Activated CD8-positive, alpha-beta memory T cell treated with anti-CD3 and anti-CD28 coated beads, Interleukin-2, amount 10 ng/mL, durations not matched to agents 7 days and 5 days (primary cell): ENCODE measurements at places on chromosomes 1 and 21. TPM values are rescaled to one million over a fixed set of nuclear protein-coding genes. Genes with fewer than 3 reads are reported as not detected.

DNA sequence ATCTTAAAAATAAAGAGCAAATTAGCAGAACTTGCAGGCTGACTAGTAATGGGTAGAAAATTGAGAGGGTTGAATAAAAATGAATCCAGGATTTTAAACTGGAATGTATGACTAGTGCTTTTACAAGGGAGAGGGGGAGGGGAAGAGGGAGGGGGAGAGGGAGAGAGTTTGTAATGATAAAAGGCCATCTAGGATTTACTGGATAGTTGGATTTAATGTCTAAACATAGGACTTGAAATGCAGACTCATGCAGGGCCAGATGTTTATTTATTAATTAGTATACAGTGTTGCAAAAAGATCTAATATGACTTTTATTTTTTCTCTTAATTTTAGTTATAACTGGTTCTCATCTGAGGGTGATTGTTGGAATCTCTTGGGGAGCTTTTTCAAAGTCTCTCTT is 4.3 kb downstream of the ZNF326 start:
- DNase-seq: no peak
- peaks cover 33% of the 10 kb centered on the region for H3K4me1 ChIP-seq
- no peaks in the 10 kb centered on the region for H3K27me3 ChIP-seq
- H3K36me3 ChIP-seq: peaks cover 18% of the 10 kb centered on the region
- no peak overlapping the region for H3K27ac ChIP-seq

Gene TTC4
- 26.3 TPM for total RNA-seq

DNA sequence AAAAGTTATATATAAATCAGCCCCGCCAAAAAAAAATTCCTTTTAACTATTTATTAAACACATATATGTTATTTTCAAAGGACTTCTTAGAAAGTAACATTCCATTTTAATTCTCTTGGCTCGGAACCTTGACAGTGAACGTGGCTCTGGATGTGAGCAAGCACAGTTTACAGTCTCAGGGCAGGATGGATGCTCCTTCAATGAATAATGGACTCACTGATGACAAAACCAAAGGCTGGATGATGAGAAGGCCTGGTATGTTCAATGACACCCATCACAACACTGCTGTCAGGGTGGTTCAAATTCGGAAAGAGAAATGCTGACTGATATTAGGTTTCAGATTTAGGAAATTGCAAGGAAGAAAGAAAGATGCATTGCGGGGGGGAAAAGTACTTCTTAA is 148.8 kb downstream of the SIPA1L2 start:
- no peak for DNase-seq
- no peak overlapping the region for H3K4me3 ChIP-seq
- H3K27ac ChIP-seq: no peak overlapping the region
- H3K27me3 ChIP-seq: no peaks in the 10 kb centered on the region
- H3K4me1 ChIP-seq: no peaks in the 10 kb centered on the region

GRCh38 chr1:102628109-102628613 is 480.2 kb downstream of the COL11A1 start:
- H3K27ac ChIP-seq: no peak overlapping the region
- H3K36me3 ChIP-seq: no peaks in the 10 kb centered on the region
- H3K4me3 ChIP-seq: no peak overlapping the region
- no peaks in the 10 kb centered on the region for H3K27me3 ChIP-seq
- H3K4me1 ChIP-seq: no peaks in the 10 kb centered on the region
- no peak for DNase-seq

- no peaks in the 10 kb centered on the region for H3K4me1 ChIP-seq
- no peak overlapping the region for H3K27ac ChIP-seq
- H3K36me3 ChIP-seq: no peaks in the 10 kb centered on the region
- DNase-seq: no peak
Observed at GRCh38 chr1:223066415-223066814, 76.6 kb downstream of the TLR5 start.

- no peak overlapping the region for H3K4me3 ChIP-seq
- no peaks in the 10 kb centered on the region for H3K36me3 ChIP-seq
- H3K4me1 ChIP-seq: peaks cover 27% of the 10 kb centered on the region
- DNase-seq: peak; percentile 63
- H3K27me3 ChIP-seq: peaks cover 14% of the 10 kb centered on the region
Observed at GRCh38 chr1:94092210-94092613, 28.7 kb downstream of the ABCA4 start.

Gene CITED4
- 2.9 TPM for total RNA-seq

Gene CD160
- 5.4 TPM for total RNA-seq
